Coronary artery (tissue), 2 donors: ENCODE measurements at places on chromosomes 1 and 21.

DNA sequence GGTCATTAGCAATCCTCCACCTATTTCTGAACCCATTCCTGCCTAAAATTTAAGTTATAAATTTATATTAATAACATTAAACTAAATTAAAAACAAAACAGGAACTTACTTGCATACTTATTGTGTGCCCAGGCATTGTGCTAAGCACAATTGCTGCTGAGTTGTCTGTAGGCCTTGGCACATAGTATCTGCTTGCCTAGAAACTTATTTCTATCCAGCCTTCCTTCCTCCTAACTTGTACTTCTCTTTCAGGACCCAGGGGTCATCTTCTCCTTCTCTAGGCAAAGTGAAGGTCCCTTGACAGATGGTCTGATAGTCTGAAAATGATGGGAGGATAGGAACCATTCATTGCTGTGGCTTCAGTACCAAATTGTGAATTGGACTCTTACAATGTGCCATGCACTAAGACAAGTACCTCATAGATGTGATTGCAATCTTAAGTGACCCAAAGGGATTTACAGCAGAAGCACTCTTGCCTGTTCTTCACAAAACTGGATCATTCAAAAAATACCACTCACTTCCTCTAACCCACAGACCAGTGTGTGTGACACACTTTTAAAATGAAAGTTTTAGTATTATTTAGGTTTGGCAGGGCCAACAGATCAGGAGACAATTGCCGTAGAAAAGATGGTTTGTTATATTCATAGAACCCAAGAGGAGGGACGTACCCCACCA is 10.3 kb upstream of the CD101 start:
- no peak for DNase-seq

DNA sequence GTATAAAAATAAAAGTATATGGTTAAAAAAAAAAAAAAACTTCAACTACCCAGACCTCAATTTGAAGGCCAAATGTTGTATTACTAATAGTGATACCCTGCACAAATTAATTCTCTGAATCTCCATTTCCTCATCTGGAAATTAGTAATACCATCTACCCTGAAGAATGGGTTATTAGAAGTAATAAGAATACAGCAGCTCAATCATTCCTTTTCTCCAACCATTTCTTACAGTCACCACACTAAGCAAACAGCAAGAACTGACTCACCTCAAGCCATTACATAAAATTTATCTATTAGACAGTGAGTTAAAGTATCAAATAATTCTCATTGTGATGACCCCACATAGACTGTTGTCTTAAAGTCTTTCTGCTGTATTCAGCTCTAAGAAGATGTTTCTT is 39.6 kb downstream of the RERE start:
- DNase-seq = no peak

GRCh38 chr1:38569932-38570656 is 289.5 kb downstream of the RRAGC start:
- DNase-seq = no peak

GRCh38 chr1:243799908-243800307 is 50.1 kb downstream of the AKT3 start:
- no peak for DNase-seq

DNA sequence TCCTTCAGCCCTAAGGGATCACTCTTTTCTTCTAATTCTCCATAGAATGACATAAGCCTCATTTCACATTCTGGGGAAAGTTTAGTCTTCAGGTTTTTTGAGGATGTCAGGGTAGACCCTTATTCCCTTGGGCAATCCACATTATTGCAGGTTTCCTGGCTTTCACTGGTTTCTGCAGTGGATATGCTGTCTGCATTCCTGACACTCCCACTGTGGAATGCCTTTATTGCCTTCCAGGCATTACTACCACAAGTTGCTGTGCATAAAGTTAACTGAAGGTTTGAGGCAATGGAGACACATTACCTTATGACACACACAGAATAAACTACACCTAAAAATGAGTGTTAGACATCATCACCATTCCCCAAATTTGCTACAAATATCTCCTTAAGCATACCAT is 12.7 kb downstream of the FASLG start:
- no peak for DNase-seq

DNA sequence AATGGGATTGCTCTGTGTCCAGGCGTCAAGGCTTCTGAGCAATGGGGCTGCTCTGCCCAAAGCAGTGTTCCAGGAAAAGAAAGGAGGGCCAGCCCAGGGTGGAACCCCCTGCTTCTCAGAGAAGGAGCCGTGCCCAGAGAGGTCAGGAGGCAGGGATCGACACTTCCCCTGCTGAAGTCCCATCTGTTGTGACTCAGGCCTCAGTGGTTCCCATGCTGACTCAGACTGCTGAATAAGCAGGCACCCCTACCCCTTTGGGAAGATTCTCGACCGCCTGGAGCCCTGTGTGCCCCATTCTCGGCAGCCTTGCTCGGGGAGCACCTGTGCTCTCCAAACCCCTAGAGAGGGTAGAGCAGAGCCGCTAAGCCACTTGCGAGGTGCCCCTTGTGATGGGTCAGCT is 23.9 kb downstream of the PKP1 start:
- DNase-seq = no peak

- DNase-seq = no peak
Measured at GRCh38 chr1:208159555-208160258, 84.5 kb downstream of the PLXNA2 start.

GRCh38 chr1:156760092-156760795 is 7.1 kb upstream of the PRCC start:
- DNase-seq = no peak

DNA sequence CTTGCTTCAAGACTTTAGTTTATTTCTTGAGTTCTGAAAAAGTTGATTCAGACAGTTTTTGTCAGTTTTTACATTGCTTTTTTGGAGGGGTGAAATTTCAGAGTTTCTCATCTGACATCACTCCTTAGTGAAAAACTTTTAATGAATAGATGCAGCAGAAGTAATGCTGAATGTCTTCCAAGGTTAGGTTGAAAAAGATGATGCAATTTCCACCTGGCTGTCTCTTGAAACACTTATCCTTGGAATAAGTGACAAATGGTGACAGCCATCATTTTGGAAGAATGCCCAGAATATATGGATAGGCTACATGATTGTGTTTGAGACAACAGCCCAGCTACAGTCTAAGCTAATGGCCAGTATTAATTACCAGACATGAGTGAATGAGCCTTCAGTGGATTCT is 140.8 kb downstream of the ZNF644 start:
- no peak for DNase-seq

- DNase-seq = no peak
Measured at GRCh38 chr1:151720554-151720953, 768 bp upstream of the RIIAD1 start.

DNA sequence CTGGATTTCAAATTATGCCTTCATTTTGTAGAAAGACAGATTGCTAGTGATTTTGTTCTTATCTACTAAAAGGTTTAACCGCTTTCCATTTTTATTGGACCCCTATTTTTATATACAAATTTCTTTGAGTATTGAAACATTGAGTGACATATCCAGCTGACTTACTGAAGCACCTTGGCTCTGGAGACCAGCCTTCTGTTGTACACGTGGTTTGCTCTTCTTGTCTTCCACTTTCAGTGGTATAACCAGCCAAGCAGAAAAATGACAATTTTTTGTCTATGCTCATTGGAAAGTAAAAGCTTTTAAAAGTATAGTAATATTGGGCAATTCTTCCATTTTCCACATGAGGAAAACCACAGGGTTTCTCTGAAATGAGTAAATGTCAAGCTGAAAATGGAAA is 4.4 kb downstream of the F13B start:
- no peak for DNase-seq

- no peak for DNase-seq
Measured at GRCh38 chr1:46422261-46422871, 28.2 kb downstream of the FAAH start.

DNA sequence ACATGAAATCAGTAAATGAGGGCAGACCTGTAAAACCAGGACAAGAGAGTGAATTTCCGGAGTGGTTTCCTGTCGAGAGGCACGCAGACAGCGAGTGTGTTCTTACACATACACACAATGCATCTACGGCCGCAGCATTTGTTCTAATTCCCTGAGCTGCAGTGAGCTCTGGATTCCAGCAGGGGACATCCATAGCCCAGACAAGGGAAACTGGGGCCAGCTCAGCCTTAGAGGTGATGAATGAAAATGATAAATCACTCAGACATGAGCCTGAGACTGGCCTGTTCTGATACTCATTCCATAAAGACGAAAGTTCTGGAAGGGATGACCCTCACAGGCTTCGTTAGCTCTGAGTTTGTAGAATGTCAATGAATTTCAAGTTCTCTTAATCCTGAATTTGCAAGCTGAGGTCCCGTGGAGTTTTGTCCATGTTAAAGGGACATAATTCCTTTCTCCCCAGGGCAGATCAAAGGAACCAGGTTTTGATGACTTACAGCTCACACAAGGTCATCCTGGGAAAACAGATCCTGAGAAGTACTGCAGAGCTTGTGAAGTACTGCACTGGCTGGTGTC is 207.9 kb upstream of the C1orf87 start:
- peak; percentile 78 for DNase-seq

GRCh38 chr1:201310986-201311355 is 27.7 kb downstream of the PKP1 start:
- DNase-seq = no peak

GRCh38 chr1:59703918-59704378 is 110.8 kb upstream of the HOOK1 start:
- no peak for DNase-seq

- DNase-seq = no peak
Measured at GRCh38 chr1:53115403-53116306, 26.8 kb downstream of the SLC1A7 start.

DNA sequence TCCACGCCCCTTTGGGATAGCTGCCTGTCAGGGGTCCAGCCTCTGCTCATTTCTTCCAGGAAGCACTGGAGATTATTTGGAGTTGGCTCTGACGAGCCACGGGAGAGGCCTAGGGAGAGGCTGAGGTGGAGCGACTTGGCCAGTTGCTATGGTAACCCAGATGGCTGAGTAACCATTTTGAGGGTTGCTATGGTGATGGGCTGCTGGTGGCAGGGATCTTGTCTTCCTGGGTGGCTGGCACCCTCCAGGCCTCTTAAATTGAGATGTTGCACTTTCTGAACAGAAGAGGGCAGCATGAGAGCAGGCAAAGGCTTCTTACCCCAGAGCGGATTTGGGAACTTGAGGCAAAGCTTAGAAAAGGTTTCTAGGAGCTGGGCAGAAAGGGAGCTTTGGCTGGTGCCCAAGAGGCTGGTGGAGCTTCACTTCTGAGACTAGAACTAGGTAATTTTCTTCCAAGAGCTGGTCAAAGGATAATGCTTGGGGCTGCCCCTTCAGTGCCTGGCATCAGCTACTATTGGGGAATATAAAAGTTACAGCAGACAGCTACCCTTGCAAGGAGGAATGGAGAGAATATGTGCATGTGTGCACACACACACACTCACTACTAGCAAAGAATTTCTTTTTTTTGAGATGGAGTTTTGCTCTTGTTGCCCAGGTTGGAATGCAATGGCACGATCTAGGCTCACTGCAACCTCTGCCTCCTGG is 72.5 kb downstream of the NDUFS5 start:
- peak; percentile 86 for DNase-seq

DNA sequence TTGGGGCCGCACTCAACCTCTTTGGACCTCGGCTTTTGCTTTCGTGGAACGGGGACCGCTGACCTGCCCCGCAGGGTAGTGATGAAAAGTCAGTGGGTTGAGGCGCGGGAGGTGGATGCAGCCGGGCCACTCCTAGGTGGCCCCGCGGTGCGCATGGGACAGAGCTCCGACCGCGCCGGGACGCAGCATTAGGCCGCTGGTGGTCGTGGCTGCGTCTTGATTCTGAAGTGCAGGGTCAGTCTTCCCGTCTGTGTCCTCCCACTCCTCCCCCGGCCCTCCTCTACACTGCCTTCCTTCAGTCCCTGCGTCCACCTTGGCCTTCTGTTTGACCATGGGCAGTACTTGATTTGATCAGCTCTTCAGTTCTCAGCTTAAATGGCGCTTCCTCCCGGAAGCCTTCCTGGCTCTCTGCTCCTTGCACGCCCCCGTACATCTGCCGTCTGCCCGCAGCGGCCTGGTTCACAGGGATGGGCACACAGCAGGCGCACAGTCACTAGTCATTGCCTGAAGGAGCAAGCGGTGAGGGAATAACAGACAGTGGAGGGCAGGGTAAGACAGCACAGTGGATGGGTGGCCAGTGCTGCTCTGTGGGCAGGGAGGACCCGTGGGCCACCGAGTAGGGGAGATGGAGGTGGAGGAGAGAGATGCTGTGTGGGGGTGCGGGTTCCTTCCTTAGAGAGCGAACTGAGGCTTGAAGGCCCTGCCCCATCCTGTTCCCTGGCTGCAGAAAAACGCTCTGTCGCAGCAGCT is 633 bp downstream of the THEMIS2 start:
- no peak for DNase-seq

DNA sequence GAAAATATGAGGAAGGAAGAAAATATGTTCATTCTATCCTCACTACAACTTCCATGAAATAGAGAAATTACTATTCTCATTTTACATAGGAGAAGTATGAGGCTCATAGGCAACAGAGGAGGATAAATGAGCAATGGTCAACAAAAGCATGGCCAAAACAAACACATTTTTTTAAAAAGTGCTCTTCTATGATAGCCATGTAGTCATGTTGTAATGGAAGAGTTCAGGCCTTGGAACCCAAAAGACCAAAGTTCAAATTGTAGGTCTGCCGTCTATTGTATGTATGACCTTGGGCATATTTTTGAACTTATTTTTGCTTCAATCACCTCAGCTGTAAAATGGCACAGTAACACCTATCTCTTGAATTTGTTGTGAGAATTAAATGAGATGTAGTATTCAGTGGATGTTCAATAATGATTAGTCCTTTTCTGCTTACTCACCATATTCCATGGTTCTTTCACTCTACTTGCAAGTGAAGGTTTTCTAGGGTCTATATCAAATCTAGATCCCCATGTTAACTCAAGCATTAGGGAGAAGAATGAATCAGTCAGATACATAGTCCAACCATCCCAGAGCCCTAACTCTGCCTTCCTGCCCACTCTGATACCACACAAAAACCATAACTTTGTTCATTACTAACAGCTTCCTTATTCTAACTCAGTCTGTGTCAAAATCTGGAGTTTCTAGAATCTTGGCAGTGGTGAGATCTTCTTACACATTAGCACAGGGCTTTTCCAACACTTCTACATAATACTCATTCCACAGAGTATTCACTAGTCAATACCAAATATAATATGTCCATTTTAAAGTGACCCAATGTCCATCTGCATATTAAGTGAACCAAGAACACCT is 353.2 kb downstream of the PLPP3 start:
- no peak for DNase-seq

- DNase-seq = no peak
Measured at GRCh38 chr1:11770011-11770410, 8.0 kb downstream of the C1orf167 start.

DNA sequence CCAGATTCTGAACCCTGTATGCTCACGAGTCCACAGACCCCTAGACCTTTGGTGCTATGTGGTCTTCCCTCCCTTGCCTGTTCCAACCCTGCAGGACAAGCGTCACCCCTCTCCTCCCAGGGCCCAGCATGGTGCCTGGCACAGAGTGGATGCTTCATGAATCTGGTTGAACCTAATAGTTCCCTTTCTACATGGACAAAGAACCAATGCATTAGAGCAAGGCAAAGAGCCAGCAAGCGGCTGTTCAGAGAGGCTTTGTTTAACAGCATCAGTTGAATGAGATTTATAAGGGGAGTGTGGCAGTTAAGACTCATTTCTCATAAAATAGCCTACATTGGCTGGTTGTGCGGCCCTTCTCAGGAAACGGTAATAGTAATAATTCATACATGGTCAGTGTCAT is 14.9 kb downstream of the SLC26A9 start:
- DNase-seq = no peak

- DNase-seq = no peak
Measured at GRCh38 chr1:3036447-3037280, 15.4 kb downstream of the ACTRT2 start.

GRCh38 chr1:58447886-58448285 is 98.6 kb downstream of the OMA1 start:
- DNase-seq = no peak
